ENCODE measurements at places on chromosomes 16 and 17.

- H3K4me3 ChIP-seq = no peak overlapping the region
- peaks cover 3% of the 10 kb centered on the region for H3K27me3 ChIP-seq
- ATAC-seq = no peak
- H3K4me1 ChIP-seq = peaks cover 6% of the 10 kb centered on the region
- no peaks in the 10 kb centered on the region for H3K36me3 ChIP-seq
- H3K27ac ChIP-seq = no peak overlapping the region
These were observed 2.4 kb upstream of the MARVELD3 start for GRCh38 chr16:71623597-71623996.

DNA sequence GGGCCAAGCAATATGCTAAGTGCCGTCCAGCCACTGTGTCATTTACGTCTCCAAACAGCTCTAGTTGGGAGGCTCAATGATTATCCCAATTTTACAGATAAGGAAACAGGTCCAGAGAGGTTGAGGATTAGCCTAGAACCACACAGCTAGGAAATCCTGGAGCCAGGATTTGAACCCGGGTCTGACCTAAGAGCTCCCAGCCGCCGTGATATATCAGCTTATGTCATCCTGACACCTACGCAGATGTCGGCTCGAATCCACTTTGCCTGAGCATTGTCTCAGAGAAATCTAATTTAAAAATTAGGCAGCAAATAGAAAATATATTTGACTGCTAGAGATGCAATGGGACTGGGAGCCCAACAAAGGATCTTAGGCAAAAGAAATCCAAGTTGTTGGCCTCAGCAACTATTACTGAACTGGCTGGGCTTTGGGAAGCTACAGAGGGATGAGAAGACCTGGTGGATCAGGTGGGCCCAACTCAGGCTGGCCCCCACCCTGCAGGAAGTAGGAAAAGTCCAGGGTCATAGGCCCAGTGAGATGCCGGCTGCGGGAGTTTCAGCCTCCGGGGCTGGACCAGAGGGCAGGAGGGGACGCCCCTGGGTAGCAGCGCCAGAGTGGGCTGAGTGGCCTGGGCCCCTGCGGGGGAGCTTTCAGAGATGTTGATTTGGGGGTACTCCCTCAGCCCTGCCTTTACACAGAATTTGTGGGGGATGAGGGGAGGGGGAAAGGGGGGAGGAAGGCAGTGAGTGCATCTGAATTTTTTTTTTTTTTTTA lies 35.1 kb upstream of the IL21R start:
- H3K36me3 ChIP-seq = peaks cover 39% of the 10 kb centered on the region
- peaks cover 26% of the 10 kb centered on the region for H3K4me1 ChIP-seq
- H3K4me3 ChIP-seq = peak overlapping the region; percentile 77
- H3K27ac ChIP-seq = peak overlapping the region; percentile 94

GRCh38 chr17:46178550-46179214 lies 14.5 kb downstream of the KANSL1 start:
- ATAC-seq = peak; percentile 72
- peak overlapping the region; percentile 62 for H3K4me3 ChIP-seq
- H3K4me1 ChIP-seq = peaks cover 56% of the 10 kb centered on the region
- H3K27ac ChIP-seq = peak overlapping the region; percentile 36

- H3K4me1 ChIP-seq = peaks cover 12% of the 10 kb centered on the region
- no peaks in the 10 kb centered on the region for H3K27me3 ChIP-seq
- no peak overlapping the region for H3K4me3 ChIP-seq
- no peak overlapping the region for H3K27ac ChIP-seq
These were observed 118.5 kb downstream of the CEP112 start for GRCh38 chr17:66073384-66073783.

DNA sequence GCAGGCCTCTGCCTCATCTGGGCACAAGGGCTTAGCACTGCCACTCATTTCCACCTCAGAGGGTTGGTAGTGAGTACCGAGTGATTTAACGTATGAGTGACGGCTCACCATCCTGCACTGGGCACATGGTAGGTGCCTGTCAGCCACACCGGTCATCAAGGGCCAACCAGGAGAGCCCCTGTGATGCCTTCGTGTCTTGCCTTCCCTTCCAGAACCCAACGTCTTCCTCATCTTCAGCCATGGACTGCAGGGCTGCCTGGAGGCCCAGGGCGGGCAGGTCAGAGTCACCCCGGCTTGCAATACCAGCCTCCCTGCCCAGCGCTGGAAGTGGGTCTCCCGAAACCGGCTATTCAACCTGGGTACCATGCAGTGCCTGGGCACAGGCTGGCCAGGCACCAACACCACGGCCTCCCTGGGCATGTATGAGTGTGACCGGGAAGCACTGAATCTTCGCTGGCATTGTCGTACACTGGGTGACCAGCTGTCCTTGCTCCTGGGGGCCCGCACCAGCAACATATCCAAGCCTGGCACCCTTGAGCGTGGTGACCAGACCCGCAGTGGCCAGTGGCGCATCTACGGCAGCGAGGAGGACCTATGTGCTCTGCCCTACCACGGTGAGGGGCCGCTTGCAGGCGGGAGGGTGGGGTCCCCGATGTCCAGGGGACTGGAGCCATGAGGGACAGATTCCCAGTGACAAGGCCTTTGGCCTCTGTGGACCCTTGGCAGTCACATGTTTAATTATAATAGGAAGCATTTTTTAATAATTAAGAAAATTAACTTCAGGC lies 37.1 kb downstream of the MRC2 start:
- H3K27me3 ChIP-seq = no peaks in the 10 kb centered on the region
- H3K27ac ChIP-seq = no peak overlapping the region
- no peaks in the 10 kb centered on the region for H3K4me1 ChIP-seq
- H3K4me3 ChIP-seq = no peak overlapping the region

DNA sequence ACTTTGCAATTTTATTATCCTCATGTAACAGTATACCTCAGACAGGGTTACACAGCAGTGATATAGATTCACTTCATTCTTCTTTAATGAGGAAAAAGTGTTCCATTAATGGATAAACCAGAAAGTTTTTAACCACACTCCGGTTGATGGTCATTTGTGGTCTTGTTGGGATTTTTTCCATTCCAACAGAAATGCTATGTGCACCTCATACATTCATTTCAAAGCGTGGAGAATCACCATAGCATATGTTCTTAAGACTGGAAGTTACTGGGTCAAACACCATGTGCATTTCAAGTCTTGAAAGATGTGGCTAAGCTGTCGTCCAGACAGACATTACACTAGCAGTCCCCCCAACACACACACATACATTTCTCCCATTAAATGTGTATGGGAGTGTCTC lies 245.8 kb upstream of the CDH5 start:
- H3K27ac ChIP-seq = no peak overlapping the region
- ATAC-seq = no peak
- H3K4me3 ChIP-seq = no peak overlapping the region
- H3K27me3 ChIP-seq = peaks cover 6% of the 10 kb centered on the region
- H3K4me1 ChIP-seq = no peaks in the 10 kb centered on the region
- no peaks in the 10 kb centered on the region for H3K36me3 ChIP-seq

GRCh38 chr16:16917191-16917785 lies 538.3 kb downstream of the NPIPA7 start:
- peaks cover 16% of the 10 kb centered on the region for H3K27me3 ChIP-seq
- H3K27ac ChIP-seq = no peak overlapping the region
- H3K4me3 ChIP-seq = no peak overlapping the region
- H3K36me3 ChIP-seq = no peaks in the 10 kb centered on the region

DNA sequence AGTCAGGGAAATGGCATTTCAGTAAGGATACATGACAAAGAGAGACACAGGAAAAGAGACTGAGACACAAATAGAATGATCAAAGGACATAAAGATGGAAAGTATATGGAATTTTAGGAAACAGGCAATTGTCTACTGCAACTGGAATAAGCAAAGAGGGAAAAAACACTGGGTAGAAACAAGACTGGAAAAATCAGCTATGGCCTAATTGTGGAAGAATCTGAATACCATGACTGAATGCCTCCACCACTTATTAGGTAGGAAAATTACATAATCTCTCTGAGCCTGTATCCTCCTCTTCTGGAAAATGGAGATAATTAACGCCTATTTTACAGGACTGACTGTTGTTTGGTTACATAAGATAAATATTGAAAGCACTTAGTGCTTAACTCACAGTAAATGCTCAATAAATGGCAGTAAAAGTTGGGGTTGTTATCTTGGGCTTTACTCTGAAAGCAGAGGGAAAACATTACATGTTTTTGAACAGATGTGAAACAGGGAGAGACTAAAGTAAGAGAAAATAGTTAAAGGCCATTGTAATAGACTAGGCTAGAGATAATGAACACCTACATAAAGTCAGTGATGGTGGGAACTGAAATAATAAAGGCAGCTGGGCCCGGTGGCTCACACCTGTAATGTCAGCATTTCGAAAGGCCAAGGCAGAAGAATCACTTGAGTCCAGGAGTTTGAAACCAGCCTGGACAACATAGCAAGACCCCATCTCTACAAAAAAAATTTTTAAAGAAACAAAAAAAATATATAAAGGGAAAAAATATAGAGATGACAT lies 63.5 kb upstream of the C17orf78 start:
- no peak overlapping the region for H3K4me3 ChIP-seq
- H3K27ac ChIP-seq = no peak overlapping the region
- no peaks in the 10 kb centered on the region for H3K27me3 ChIP-seq

DNA sequence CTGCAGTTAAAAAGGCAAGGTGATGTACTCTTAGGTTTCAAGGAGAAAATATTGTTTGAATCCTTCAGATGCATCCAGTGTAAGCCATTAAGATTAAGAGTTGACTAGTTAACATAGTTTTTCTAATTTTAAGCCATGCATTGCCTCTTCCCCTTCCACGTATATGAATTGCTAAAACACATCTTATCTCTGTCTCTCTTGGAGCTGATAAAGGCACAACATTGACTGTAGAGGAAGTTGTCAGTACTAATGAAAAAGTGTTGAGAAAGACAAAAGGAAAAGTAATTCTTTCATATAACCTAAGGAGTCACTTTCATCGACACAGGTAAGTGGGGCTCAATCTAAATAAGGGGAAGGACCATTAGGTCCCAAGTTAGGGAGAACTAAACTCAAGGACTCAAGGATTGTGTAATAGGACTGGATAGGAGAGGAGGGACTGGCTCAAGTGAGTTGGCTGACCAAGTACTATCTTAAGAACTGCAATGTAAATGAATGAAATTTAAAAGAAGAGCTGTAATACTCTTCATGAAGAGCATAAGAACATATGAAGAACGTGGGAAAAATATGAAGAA lies 55.6 kb downstream of the GRB7 start:
- H3K4me3 ChIP-seq = peak overlapping the region; percentile 76
- no peaks in the 10 kb centered on the region for H3K27me3 ChIP-seq
- H3K27ac ChIP-seq = peak overlapping the region; percentile 67
- peaks cover 53% of the 10 kb centered on the region for H3K4me1 ChIP-seq
- ATAC-seq = no peak
- peaks cover 60% of the 10 kb centered on the region for H3K36me3 ChIP-seq

GRCh38 chr17:18315961-18316360 lies 868 bp downstream of the SMCR8 start:
- H3K36me3 ChIP-seq = peaks cover 79% of the 10 kb centered on the region
- peak overlapping the region; percentile 94 for H3K27ac ChIP-seq
- H3K27me3 ChIP-seq = no peaks in the 10 kb centered on the region
- H3K4me1 ChIP-seq = peaks cover 35% of the 10 kb centered on the region
- H3K4me3 ChIP-seq = peak overlapping the region; percentile 83

GRCh38 chr17:44935116-44935515 lies 12.5 kb downstream of the KIF18B start:
- no peak for ATAC-seq
- no peak overlapping the region for H3K4me3 ChIP-seq
- no peaks in the 10 kb centered on the region for H3K4me1 ChIP-seq
- H3K36me3 ChIP-seq = peaks cover 4% of the 10 kb centered on the region

GRCh38 chr16:86337581-86338402 lies 172.5 kb upstream of the FOXF1 start:
- no peak overlapping the region for H3K27ac ChIP-seq
- H3K4me3 ChIP-seq = no peak overlapping the region
- no peaks in the 10 kb centered on the region for H3K4me1 ChIP-seq
- H3K27me3 ChIP-seq = peaks cover 24% of the 10 kb centered on the region
- no peaks in the 10 kb centered on the region for H3K36me3 ChIP-seq

GRCh38 chr16:76665571-76666275 lies 388.5 kb downstream of the CNTNAP4 start:
- H3K27me3 ChIP-seq = no peaks in the 10 kb centered on the region
- no peak for ATAC-seq
- no peaks in the 10 kb centered on the region for H3K4me1 ChIP-seq
- no peak overlapping the region for H3K27ac ChIP-seq
- H3K36me3 ChIP-seq = no peaks in the 10 kb centered on the region

- H3K4me1 ChIP-seq = no peaks in the 10 kb centered on the region
- H3K4me3 ChIP-seq = no peak overlapping the region
- H3K27me3 ChIP-seq = peaks cover 5% of the 10 kb centered on the region
- no peaks in the 10 kb centered on the region for H3K36me3 ChIP-seq
- H3K27ac ChIP-seq = no peak overlapping the region
These were observed 10.2 kb upstream of the FAM83G start for GRCh38 chr17:19014628-19015215.

DNA sequence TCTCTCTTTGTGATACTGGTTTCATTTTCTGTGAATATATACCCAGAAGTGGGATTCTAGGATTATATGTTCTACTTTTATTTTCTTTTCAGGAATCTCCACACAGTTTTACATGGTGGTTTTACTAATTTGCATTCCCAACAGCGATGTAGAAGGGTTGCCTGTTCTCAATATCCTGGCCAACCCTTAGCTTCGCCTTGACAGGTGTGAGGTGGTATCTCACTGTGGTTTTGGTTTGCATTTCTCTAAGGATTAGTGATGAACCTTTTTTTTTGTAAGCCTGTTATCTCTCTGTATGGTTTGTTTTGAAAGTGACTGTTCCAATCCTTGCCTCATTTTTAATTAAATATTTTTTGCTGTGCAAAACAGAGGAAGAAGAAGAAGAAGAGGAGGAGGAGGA lies 937.7 kb downstream of the CDH8 start:
- no peaks in the 10 kb centered on the region for H3K4me1 ChIP-seq
- ATAC-seq = no peak
- no peaks in the 10 kb centered on the region for H3K36me3 ChIP-seq
- H3K27me3 ChIP-seq = no peaks in the 10 kb centered on the region
- H3K4me3 ChIP-seq = no peak overlapping the region

DNA sequence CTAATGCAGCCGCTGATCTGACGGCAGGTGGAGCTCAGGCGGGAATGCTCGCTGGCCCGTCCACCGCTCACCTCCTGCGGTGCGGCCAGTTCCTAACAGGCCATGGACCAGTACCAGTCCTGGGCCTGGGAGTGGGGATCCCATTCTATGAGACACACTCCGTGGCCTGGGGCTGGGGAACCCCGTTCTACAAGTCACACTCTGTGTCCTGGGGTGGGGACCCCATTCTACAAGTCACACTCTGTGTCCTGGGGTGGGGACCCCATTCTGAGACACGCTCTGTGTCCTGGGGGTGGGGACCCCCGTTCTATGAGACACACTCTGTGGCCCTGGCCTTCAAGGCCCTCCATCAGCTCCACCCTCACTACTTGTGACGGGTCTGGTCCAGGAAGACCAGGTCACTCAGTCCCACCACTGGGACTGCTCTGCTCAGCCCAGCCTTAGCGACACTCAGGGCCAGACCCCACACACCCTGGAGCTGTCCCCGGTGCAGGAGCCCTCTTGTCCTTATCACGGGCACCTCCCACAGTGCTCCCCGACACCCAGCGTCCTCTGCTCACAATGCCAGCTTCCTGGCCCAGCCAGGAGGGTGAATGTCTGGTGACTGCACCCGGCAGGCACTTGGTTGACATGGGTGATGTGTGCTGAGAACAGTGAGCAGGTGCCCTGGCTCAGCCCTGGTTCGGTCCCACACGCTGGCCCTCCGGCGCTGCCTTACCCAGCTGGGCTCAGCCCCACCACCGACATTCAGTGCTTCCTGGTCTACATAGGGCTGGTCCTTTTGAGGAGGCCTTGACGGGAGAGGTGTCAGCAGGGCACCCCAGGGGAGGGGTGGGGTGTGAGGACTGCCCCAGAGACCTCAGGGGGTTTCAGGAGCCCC lies 89.1 kb downstream of the TBC1D16 start:
- no peaks in the 10 kb centered on the region for H3K36me3 ChIP-seq
- H3K4me3 ChIP-seq = no peak overlapping the region
- no peaks in the 10 kb centered on the region for H3K27me3 ChIP-seq
- ATAC-seq = no peak

GRCh38 chr17:50686494-50687199 lies 21.1 kb downstream of the ANKRD40 start:
- ATAC-seq = no peak
- no peaks in the 10 kb centered on the region for H3K4me1 ChIP-seq
- no peaks in the 10 kb centered on the region for H3K36me3 ChIP-seq
- H3K4me3 ChIP-seq = no peak overlapping the region
- peaks cover 3% of the 10 kb centered on the region for H3K27me3 ChIP-seq
